ENCODE measurements at places on chromosomes 2 and 18.

DNA sequence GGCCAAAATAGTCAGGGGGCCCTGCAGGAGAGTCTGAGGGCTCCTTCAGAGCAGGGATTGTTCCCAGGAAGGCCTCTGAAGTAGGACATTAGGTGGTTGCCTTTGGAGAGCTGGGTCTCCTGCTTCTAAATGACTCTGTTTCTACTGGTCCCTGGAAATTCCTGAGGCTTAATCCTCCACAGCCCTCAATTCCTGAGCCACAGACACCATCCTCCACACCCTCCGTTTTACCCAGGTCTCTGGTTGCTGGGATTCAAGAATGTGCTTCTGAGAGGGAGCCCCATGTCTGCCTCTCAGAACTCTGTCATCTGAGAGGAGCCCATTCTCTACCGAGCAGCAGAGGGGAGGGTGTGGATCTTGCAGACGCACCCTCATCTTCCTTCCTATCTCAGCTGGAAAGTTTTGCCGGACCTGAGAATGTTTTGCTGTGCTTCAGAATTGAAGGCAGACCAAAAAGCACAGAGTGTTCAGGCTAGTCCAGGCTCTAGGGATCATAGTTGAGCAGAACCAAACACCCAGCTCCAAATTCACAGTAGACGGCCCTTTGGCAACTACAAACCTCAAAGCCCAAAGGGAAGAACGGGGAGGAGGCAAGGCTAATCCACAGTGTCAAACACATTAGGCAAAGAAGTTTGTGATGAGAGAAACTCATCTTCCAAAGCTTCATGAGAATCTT is 8.1 kb downstream of the VIT start:
- DNase-seq: no peak

DNA sequence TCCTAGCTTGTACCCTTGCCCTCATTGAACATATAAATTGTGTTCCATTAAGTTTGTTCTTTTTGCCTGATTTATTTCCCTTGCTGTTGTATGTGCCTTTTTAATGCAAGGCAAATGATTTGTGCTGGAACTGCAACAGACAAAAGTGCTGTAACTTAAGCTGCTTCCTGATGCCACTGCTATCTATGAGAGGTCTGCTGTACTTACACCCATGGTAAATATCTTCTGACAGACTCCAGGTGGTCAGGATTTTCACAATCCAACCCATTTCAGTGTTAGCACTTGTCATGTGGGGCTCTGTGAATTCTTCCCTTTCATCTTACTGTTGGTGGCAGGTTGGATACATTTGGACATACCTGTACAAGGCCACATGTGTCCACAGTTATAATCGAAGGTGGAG is 63.5 kb downstream of the ARHGAP15 start:
- no peak for DNase-seq

DNA sequence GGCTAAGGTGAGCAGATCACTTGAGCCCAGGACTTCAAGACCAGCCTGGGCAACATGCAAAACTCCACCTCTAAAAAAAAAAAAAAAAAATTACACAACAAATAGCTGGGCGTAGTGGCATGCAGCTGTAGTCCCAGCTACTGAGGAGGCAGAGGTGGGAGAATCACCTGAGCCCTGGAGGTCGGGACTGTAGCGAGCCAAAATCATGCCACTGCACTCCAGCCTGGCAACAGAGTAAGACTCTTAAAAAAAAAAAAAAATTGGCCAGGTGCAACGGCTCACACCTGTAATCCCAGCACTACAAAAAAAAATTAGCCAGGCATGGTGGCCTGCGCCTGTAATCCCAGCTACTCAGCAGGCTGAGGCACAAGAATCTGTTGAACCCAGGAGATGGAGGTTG is 7.3 kb downstream of the STARD7 start:
- no peak for DNase-seq

DNA sequence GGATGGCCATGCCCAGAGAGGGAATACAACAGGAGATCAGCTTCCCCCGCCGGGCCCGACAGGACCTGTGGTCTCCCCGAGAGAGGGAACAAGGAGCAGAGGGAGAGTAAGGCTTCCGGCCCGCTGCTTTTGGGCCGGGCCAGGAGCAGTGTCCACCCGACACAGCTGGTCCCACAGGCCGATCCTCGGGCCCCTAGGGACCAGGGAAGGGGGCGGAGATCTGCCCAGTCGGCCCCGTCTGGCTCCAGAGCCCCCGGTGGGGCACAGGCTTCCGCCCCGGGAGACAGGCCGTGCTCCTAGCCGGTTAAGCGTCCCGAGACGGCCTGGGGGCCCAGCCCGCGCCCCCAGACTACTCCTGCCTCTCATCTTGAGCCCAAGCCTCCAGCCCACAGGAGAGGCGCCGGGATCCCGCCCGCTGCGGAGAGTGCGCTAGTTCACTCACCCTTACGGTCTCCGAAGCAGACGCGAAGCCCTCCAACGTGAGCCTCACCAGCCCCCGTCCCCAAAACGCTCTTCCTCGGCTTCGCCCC is at the start of gene MCFD2:
TSS of gene MCFD2 (minus strand) at position 526 of the 530 bp plus-strand sequence. CDS start 6,635 bp downstream, outside the sequence.
- DNase-seq: peak; percentile 9

GRCh38 chr2:159904959-159905305 is 106.9 kb upstream of the CD302 start:
- no peak for DNase-seq

DNA sequence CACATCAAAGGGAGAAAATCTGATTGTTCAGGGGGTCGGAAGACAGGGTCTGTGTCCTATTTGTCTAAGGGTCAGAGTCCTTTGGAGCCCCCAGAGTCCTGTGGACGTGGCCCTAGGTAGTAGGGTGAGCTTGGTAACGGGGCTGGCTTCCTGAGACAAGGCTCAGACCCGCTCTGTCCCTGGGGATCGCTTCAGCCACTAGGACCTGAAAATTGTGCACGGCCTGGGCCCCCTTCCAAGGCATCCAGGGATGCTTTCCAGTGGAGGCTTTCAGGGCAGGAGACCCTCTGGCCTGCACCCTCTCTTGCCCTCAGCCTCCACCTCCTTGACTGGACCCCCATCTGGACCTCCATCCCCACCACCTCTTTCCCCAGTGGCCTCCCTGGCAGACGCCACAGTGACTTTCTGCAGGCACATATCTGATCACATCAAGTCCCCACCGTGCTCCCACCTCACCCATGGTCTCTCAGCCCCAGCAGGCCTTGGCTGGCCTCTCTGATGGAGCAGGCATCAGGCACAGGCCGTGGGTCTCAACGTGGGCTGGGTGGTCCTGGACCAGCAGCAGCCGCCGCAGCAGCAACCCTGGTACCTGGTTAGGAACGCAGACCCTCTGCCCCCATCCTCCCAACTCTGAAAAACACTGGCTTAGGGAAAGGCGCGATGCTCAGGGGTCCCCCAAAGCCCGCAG is 3.8 kb downstream of the PROC start:
- DNase-seq: no peak

DNA sequence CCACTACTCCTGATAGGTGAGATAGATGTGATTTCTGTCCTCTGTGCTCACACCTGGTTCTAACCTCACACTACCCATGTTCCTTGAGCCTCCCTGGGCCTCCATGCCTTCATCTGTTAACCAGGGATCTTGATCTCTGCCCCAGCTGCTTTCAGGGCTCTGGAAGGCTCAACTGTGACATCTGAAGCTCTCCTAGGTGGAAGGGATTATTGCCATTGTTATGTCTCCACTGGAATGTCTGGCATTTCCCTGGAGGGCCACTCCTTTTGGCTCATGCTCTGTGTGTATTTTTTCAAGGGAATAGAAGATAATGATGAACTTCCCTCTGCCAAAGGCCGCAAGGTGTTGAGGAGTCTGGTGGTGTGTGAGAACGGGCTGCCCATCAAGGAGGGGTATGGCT is 41.2 kb downstream of the PCARE start:
- DNase-seq: peak; percentile 38

GRCh38 chr2:67579806-67580205 is 182.7 kb downstream of the ETAA1 start:
- DNase-seq: no peak

DNA sequence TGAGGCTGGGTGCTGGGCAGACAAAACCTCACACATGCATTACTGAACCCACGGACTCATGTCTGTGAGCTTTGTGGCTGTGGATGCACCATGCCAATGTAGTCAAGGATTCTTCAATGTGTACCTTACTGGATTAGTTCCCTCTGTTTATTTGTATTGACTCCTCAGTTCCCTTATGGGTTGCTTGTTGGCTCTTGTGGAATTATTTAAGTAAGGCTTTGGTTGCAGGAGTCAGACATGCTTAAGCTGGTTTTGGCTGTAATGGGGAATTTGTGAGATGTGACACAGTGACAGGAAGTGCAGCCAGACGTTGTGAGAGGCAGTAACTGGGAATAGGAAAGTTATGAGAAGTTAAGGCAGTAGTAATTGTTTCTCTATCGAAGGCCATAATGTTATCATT is 13.6 kb upstream of the IL1RN start:
- DNase-seq: no peak

- DNase-seq: no peak
These were observed 52.5 kb downstream of the POLR1A start for GRCh38 chr2:86053166-86053565.

DNA sequence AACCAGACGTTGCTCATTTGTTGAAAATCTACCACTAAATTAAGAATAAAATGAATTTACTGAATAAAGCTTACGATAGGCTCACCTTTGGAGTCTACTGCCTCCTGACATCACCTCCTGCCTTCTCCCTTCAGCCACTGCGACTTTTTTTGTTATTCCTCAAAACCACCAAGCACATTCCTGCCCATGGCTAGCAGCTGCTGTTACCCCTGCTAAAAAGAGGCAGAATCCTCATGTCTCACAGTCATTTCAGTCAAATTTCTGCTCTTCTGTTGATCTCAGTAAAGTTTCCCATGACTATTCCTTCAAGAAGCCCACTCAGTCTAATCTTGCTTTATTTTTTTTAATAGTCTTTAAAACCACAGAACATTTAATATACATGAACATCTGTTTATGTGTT is 40.8 kb upstream of the ANKRD62 start:
- no peak for DNase-seq

- DNase-seq: no peak
These were observed 50.7 kb downstream of the STRN start for GRCh38 chr2:36915627-36916026.

GRCh38 chr2:172278667-172279066 is 148.7 kb upstream of the ITGA6 start:
- no peak for DNase-seq

DNA sequence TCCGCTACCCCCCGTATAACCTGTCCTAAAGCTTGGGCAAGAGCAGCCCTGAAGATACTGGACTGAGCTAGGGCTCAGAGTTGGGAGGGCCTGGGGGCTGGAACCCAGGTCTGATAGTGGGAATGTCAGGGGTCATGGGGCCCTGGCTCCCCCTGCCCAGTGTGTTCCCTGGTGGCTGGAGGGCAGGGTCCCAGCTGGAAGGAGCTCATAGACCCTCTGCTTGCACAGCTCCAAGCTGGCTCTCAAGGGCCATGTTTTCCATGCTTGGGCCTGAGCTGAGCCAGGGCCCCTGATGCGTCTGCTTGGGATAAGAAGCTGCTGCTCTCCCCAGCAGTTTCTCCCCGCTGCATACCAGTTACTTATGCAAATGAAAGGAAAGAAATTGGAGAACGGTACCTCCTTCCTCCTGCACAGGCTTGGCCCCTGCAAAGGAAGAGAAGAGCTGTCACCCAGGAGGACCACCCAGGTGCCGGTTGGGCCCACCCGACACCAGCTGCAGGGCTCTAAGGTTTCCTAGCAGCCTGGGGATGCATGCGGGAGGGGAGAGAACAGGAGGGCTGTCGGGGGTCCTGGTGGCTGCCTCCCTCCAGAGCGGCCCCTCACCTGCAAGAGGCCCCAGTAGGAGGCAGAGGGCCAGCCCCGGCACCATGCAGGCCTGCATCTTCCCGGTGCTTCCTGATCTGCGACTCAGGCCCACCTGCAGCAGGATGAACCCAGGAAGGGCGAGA is 628 bp downstream of the OTOS start:
- DNase-seq: no peak

DNA sequence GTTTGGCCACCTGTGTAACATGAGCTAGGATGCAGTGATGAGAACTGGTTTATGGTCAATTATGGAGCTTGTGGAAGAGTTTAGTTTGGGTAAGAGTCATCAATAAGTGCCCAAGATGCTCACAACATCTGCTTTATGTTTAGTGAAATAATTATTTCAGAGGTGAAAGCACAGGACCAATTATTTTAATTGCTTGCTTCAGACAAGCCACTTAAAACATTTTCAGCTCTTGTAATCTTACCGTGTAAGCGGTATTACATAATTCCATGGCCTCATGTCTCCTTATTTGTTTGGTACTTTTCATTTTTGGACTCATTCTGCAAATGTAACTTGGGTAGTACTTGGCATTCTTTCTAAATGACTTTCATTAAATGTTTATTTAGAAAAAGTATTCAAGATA is 5.4 kb downstream of the B3GNT2 start:
- DNase-seq: peak; percentile 74

GRCh38 chr2:98647636-98648035 is 39.2 kb downstream of the UNC50 start:
- DNase-seq: no peak

DNA sequence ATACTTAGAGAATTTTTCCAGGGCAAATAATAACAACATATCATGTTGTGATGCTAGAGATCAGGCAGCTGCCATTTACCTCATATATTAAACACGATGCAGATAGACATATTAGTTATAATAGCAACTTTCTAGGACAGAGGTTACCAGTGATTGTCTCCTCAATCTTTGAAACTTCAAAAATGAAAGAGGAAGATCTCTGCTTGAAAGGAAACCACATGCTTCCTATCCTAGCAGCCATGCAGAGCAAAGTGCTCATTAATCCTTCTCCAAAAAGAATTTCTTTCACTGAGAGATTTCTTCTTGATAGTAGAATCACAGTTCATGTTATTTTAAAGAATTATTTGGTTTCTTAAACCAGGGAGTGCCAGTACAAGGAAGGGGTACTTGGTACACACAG is 317.2 kb downstream of the CPS1 start:
- no peak for DNase-seq

DNA sequence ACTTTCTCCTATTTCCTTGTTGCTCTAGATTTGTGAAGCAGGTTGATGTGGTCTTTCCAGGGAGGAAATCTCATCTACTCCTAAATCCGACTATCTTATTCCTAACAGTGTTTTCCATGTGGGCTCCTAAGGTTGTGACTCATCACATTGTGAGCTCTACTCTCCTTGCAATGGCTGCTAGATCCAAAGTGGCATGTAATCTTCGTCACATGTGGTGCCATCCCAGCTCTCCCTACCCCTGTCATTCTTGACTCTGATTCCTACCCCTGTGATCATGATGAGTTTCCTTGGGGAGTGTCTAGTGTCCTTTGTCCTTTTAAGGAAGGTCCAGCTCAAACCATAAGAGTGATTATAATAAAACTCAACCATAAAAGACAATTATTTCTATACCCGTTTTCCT is 47.3 kb upstream of the GULP1 start:
- peak; percentile 1 for DNase-seq

DNA sequence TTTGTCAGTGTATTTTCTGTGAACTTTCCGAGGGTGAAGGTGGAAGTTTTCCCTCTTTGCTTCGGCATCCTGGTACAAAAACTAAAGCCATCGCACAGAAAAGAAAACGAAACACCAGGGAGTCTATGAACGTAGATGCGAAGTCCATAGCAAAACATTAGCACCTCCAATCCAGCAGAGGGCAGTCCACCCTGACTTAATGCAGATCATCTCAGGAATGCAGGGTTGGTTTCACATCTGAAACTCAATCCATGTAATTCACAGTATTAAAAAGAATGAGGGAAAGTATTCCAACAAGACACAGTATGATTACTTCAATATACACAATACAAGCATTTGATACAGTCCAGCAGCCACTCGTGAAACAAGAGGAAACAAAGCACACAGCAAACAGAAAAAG is 70.8 kb downstream of the RTP5 start:
- peak; percentile 16 for DNase-seq

GRCh38 chr2:69667805-69668382 is 24.4 kb upstream of the AAK1 start:
- peak; percentile 46 for DNase-seq

- DNase-seq: no peak
These were observed 479.4 kb upstream of the VRK2 start for GRCh38 chr2:57567245-57567644.
